ENCODE measurements at places on chromosomes 4 and X. TPM values are rescaled to one million over a fixed set of nuclear protein-coding genes. Genes with fewer than 3 reads are reported as not detected.

Gene LRIT3
- total RNA-seq: not detected

Gene EDA2R
- total RNA-seq: 0.47 TPM

Gene FAM114A1
- total RNA-seq: 36.7 TPM

Gene CXorf51A
- total RNA-seq: not detected

Gene GUCY1A1
- total RNA-seq: 8.6 TPM

Gene LIMCH1
- 9.8 TPM for total RNA-seq

Gene WNK3
- total RNA-seq: 0.53 TPM

Gene ETDA
- total RNA-seq: not detected

Gene CCKAR
- not detected for total RNA-seq

Gene SSX2B
- total RNA-seq: not detected

Gene APOOL
- 10.1 TPM for total RNA-seq

Gene ATG4A
- 5.9 TPM for total RNA-seq

Gene DNAAF6
- total RNA-seq: not detected

Gene CCSER1
- total RNA-seq: 12.4 TPM

Gene UCHL1
- total RNA-seq: 3.9 TPM

Gene ITGB1BP2
- total RNA-seq: 2.1 TPM

Gene ELF4
- 14.1 TPM for total RNA-seq
